ENCODE measurements at places on chromosomes 6 and 20.

- DNase-seq: no peak
These were observed 156.3 kb downstream of the FNDC1 start for GRCh38 chr6:159325476-159325875.

- no peak for DNase-seq
These were observed 10.4 kb upstream of the TDRD6 start for GRCh38 chr6:46677314-46677654.

- no peak for DNase-seq
These were observed 28.6 kb downstream of the GNAS-AS1 start for GRCh38 chr20:58822149-58822548.

GRCh38 chr20:4916971-4917881, 84.1 kb downstream of the SLC23A2 start:
- no peak for DNase-seq

GRCh38 chr20:43309266-43309665, 119.6 kb upstream of the PTPRT start:
- no peak for DNase-seq

DNA sequence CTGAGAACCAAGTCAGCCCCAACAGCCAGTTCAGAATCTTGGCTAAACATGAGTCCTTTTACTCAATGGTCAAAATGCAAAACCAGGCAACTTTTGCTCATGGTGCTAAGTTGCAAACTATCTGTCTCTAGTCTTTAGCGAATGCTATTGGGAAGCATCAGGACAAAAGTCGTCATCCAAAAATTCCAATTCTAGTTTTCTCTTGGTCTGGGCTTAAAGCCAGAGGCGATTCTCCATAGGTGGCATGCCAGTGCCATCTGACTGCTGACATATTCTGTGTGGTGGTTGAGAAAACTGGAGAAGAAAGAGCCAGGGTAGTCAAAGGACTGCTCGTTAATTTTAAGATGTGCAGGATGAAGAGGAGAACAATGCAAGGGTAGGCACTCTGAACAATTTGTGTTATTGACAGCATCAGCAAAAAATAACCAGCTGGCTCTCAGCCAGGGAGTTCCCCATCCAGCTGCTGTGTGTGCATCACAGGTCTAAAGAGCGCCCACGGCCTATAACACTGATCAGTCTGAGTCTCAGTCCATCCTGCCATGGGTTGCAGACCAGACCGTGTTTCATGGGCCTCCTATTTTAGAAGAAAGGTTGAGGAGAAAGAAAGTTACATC, 313.6 kb downstream of the ALDH8A1 start:
- DNase-seq: no peak

DNA sequence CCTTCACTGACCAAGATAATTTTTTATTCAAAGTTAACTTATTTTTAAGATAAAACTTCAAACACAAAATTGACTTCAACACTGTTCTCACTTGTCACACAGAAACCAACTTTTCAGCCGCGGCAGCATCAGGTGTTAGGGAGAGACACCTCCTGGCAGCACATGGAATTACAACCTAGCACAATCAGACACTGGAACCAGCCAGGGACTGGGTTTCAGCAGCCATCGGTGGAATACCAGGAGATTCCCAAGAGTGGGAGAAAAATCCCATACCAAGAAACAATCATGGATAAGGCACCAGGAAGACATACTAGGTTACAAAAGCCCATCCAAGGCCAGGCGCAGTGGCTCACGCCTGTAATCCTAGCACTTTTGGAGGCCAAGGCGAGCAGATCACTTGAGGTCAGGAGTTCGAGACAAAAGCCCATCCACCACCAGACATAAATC, 70.0 kb downstream of the SNX5 start:
- DNase-seq: no peak

- no peak for DNase-seq
These were observed 182.2 kb upstream of the RREB1 start for GRCh38 chr6:6925391-6926164.

- DNase-seq: no peak
These were observed 22.4 kb downstream of the PCMT1 start for GRCh38 chr6:149771925-149772324.

All from GM04504 (cell line).